H1 (cell line): ENCODE measurements at places on chromosomes 11 and 22. TPM values are rescaled to one million over a fixed set of nuclear protein-coding genes. Genes with fewer than 3 reads are reported as not detected.

The OR51B6 gene
- not detected in 2 replicates for total RNA-seq

The MAPK8IP1 gene
- 40.1 and 41.7 TPM in 2 replicates for total RNA-seq

- no peak for DNase-seq
Measured at GRCh38 chr11:119236891-119237290, 30.8 kb downstream of the CBL start.

DNA sequence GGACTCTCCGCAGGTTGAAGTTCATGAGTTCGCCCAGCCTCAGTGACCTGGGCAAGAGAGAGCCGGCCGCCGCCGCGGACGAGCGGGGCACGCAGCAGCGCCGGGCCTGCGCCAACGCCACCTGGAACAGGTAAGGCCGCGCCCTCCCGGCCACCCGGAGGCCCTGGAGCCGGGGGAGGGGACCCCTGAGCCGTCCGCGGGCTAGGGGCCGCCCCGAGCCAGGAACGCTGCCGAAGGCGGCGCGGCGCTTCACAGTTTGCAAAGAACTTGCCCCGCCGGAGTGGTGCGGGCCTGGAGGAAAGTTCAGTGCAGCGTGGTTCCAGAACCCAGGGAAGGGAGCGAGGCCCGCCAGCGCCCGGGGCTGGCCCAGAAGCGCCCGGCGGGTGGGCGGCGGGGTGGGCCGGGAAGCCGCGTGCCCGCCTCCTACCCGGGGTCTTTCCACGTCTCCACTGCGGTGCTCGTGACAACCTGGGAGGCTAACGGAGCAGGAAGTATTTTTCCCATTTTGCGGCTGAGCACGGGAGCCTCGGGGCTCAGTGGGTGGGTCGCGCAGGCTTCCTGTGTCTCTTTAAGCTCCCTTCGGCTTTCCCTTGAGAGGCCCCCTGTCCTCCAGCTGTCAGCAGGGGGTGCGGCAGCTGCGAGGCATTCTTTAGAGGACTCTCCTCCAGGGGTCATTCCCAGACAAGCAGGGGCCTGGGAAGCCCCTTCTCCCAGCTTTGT is 635 bp downstream of the PRR5 start:
- no peak for DNase-seq

The AGBL2 gene
- total RNA-seq: 2.1 and 5.3 TPM in 2 replicates

The DERL3 gene
- 8.7 and 9.9 TPM in 2 replicates for total RNA-seq

DNA sequence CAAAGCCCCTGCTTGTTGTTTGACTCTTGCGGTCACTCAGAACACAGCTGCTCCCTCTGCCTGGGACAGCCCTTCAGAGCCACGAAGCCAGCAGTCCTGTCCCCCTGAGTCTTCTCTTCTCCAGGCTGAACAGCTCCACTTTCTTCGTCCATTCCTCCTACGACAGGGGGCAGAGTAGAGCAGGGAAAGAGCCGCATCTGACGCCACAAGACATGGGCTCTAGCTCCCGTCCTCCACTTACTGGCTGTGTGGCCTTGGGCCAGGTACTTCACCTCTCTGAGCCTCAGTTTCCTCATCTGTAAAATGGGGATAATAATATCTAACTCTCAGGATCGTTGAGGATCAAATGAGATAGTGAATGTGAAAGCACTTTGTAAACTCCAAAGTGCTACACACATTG is 29.9 kb downstream of the CHRDL2 start:
- DNase-seq: peak; percentile 78

The GAL gene
- 233 and 234 TPM in 2 replicates for total RNA-seq

GRCh38 chr22:45455212-45455611 is 41.7 kb downstream of the RIBC2 start:
- DNase-seq: no peak

The TMEM121B gene
- total RNA-seq: 6.7 and 6.9 TPM in 2 replicates

GRCh38 chr22:24444251-24444650 is 16.9 kb downstream of the ADORA2A start:
- no peak for DNase-seq

The IFTAP gene
- total RNA-seq: 22.3 and 23.9 TPM in 2 replicates

GRCh38 chr22:27420195-27420816 is 381.2 kb downstream of the MN1 start:
- no peak for DNase-seq

The LRRC4C gene
- total RNA-seq: 1.9 and 2.2 TPM in 2 replicates

- no peak for DNase-seq
Measured at GRCh38 chr11:115362997-115363396, 141.2 kb downstream of the CADM1 start.

The ZNF280B gene
- total RNA-seq: 9.9 and 11.7 TPM in 2 replicates

The MYO18B gene
- total RNA-seq: 0.67 and 0.78 TPM in 2 replicates

DNA sequence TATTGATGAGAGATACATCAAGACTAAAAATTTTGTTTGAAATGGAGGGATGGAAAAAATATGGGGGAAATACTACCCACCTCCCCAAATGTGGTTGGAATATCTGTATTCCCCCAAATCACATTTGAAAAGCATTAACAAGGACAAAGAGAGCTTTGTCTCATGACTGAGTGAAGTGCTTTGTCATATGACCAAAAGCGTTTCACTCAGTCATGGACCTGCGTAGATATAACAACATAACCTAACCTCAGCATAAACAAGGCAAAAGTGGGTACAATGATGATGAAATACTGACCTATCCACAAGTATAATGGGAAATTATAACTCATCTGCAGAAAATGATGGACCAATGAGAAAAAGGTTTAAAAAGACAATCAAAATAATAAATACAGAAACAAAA is 418.3 kb downstream of the TBC1D22A start:
- no peak for DNase-seq

The CARD18 gene
- total RNA-seq: not detected in 2 replicates

- DNase-seq: no peak
Measured at GRCh38 chr11:79419120-79419519, 21.7 kb downstream of the TENM4 start.
